Activated T-helper 2 cell treated with anti-CD3 and anti-CD28 coated beads, Interferon-gamma antibody, Interleukin-2, Interleukin-4, amounts not matched to agents 10 μg/mL and 5 μg/mL and 100 μg/mL, durations not matched to agents 14 hours and 24 hours and 36 hours (primary cell): ENCODE measurements at places on chromosomes 1 and 21. TPM values are rescaled to one million over a fixed set of nuclear protein-coding genes. Genes with fewer than 3 reads are reported as not detected.

- DNase-seq = no peak
Observed at GRCh38 chr1:248756151-248756550, 592 bp upstream of the LYPD8 start.

Gene FCRL1
- total RNA-seq = not detected in 2 replicates

Gene TNFSF18
- not detected in 2 replicates for total RNA-seq

DNA sequence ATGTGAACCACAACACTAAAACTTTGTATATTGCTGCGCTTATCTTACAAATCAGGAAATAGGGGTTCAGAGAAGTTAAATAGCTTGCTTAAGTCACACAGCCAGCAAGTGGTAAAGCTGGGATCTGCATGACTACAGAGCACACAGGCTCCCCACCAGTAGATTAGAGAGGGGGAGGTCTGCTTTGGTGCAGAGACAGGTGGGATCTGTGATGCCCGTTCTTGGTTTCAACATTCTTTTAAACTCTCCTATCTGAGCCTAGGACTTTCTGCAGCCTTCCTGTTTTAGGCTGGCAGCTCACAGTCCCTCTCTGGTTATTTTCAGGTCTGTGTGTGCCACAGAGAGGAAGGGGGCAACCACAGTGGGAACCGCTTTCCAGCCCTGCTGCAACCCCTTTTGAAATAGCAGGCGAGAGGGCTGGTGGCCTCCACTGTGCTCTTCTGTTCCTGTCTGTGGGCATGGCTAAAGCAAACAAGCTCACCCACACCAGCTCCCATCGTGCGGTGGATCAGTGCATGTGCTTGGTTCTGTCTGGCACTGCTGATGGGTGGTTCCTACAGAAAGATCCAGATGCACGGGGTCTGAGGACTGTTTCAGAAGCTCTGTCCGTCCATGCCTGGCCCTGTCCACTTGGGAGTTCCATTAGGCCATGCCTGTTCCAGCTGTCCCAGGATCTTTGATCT is 1.7 kb upstream of the IL6R start:
- DNase-seq = no peak

GRCh38 chr1:19373211-19374082 is 61.3 kb downstream of the SLC66A1 start:
- no peak for DNase-seq

DNA sequence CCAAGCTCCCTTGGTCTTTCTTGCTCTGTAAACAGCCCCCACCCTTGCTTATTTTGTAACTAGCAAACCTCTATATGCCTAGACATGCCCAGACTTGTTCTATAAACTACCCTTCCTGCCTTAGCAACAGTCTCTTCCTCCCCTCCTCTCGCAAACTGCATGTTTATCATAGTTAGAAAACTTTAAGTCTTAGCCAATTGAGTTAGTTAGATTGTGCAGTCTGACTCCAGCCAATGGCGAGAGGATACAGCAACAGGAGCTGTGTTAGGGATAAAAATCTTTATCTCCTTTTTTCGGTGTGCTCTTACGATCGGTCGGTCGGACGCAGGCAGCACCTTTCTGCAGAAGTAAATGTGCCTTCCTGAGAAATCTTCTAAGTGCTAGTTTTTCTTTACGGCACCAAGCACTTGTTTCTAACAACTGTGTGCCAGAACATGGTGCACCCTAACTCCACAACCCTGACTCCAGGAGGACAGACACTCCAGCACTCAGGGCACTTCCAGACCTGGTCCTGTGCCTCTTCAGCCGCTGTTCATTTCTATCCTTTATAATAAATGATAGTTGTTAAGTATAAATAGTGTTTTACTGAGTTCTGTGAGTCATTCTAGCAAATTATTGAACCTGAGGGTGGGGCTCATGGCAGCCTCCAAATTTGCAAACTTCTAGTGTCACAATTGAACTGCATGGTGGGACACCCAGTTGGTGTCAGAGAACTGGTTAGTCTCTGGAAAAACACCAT is 25.7 kb upstream of the GNG4 start:
- no peak for DNase-seq

GRCh38 chr1:228477263-228477662 is 9.9 kb upstream of the RNF187 start:
- DNase-seq = no peak

Gene PPIAL4G
- total RNA-seq = 0.05 TPM in 1 of 2 replicates, not detected in the other

- DNase-seq = no peak
Observed at GRCh38 chr1:81660286-81660685, 140.4 kb upstream of the ADGRL2 start.

- no peak for DNase-seq
Observed at GRCh38 chr1:193730017-193730416, 543.6 kb upstream of the B3GALT2 start.

DNA sequence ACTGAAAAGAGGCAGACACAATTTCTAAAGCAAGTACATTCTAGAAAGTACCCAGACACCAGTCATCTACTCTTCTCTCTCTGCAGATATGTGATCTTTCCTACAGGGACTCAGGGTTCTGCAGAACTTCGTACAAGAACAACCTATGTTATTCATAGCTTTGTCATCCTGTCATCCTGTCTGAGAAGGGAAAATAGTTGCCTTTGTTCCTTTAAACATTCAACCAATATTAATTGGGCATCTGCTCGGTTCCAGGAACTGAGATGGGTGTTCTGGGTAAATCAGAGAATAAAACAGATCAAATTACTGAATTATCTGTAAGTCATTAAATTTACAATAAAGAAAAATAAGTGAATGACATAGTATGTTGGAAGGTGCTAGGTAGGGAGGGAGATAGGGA is 504.9 kb downstream of the MATN1 start:
- DNase-seq = no peak

Gene CLCA4
- total RNA-seq = not detected in 2 replicates

Gene KIF2C
- total RNA-seq = 82.7 and 83.5 TPM in 2 replicates
